Activated CD8-positive, alpha-beta memory T cell treated with anti-CD3 and anti-CD28 coated beads for 1 hour (primary cell): ENCODE measurements at places on chromosomes 2 and 18.

DNA sequence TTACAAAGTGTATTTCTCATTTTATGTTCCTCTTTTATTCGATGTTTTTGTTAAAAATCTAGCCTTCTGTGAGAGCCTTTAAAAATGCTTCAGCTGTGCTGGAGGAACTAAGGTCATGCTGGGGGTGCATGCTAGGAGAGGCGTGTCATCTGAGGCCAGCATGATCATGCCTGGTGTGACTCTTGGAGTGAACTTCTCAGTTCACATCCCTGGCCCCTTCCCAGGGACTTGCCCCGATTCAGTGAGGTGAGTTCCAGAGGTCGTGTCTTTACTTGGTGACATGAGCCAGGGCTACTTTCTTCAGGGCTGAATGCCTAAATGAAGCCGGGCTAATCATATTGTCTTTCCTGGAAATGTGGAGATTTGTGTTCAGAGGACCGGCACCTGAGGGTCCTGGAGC, 264.9 kb downstream of the MREG start:
- no peak for DNase-seq

- no peak for DNase-seq
These were observed 67.3 kb upstream of the ACAA2 start for GRCh38 chr18:49880661-49881060.

- no peak for DNase-seq
These were observed 86.3 kb upstream of the FAM136A start for GRCh38 chr2:70388128-70388527.

- no peak for DNase-seq
These were observed 40.1 kb downstream of the AGPS start for GRCh38 chr2:177432703-177433102.

- DNase-seq, result no peak
These were observed 256.1 kb downstream of the NCKAP5 start for GRCh38 chr2:133312038-133312729.

DNA sequence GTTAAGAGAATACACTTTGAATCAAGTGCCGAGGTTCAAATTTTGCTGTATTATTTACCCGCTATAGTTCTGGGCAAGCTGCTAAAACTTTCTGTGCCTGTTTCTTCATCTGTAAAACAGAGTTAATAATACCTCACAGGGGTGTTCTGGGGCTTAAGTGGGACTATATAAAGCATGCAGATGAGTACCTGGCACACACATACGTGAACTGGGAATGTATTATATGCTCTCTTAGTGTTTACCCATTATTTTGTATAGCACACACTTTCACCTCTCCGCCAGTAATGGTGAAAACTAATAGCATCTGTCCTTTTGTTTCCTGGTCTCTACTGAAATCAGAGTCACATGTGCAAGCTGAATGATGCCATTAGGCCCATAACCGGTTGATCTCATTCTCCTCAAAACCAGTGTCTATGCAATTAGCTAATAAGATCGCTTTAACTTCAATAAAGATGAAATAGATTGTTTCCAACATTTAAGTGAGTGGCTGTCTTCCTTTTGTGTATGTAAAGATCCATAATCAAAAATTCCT, 3.8 kb upstream of the CDKL4 start:
- DNase-seq, result no peak

DNA sequence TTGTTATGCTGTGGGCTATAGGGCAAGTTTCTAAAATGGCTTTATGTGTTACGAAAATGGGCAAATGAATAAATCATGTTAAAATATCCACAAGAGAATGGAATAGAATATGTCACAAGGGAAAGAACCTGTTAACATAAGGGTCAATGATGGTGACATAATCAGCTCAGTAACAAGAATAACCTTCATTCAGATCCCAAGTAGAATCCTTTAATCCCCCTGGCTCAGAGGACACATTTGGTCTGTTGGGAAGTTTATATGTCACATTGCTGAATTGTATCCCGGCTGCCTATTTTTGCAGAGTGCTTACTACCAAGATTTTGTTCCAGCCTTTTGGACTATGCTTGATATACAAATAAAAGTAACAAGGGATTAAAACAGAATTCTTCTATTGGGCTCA, 13.1 kb upstream of the LGALSL start:
- no peak for DNase-seq

GRCh38 chr18:8828798-8829197, 123.4 kb downstream of the MTCL1 start:
- no peak for DNase-seq

GRCh38 chr2:113181258-113182051, 7.7 kb downstream of the PSD4 start:
- no peak for DNase-seq

GRCh38 chr2:109454304-109454703, 159.5 kb downstream of the SEPTIN10 start:
- DNase-seq, result no peak

DNA sequence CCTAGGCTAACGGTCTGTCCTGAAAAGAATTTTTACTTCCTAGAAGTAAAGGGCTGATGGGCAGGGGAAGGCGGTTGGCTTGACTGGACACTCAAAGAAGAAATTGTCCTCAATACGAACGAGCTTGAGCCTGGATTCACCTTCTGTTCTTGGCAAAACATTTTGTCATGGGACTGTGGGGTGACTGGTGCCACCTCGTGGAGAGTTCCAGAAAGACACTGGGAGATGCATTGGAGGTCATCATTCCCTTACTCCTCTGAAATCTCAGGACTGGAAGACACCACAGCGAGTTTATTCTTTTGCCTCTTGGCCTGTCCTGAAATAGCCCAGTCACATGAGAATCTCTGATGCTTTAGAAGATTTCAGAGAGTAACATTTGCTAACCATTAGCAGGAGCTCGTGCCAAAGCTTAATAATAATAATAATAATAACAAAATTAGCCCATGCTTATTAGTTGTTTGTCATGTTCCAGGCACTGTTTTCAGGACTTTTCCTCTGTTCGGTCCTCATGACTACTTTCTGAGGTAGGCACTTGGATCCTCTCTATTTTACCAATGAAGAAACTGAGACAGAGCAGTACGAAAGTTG, 44.5 kb downstream of the TMEM182 start:
- DNase-seq, result no peak

- no peak for DNase-seq
These were observed 233.7 kb upstream of the SPOPL start for GRCh38 chr2:138267902-138268254.

DNA sequence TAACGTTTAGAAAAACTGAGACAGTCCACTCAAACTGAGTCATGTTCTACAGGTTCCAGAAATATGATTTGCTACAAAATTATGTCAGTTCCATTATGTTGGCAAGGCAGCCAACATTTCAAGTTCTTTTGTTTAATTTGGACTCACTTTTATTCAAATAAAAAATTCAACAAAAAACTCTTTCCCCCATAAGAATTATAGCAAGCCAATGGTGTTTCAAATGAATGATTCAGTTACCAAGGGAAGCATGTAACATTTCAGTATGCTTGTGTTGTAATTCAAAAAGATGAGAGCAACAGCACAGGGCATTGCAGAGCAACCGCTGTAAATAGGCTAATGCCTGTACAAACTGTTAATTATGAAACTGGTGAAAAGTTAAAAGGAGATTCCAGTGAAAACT, 140.8 kb downstream of the FIGN start:
- DNase-seq, result no peak

DNA sequence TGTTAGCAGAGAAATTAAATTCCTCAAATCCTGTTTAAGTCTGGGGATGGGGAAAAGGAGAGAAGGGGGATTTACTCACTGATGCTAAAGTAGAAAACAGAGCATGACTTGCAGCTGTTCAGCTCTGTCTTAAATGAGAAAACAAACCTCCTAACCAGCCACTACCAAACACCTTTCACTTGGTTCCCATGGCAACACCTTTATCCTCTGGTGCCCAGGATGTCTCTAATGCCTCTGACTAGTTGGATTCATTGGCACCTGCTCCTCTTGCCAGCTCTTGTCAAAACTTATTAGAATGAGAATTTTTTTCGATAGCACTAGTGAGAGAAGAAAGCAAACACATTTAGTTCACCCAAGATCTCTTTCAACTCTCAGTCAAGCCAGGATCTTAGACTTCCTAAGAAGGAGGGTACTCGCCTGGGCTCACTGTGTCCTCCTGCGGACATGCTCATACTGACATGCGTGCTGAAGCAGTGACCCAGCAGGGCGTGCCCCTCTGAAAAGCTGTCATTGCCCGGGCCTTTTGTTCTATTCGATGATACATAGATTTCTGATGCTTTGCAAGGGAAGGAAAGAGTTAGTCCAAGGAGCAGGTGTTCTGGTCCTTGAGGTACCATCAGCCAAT, 656.0 kb upstream of the CELF4 start:
- DNase-seq, result no peak

DNA sequence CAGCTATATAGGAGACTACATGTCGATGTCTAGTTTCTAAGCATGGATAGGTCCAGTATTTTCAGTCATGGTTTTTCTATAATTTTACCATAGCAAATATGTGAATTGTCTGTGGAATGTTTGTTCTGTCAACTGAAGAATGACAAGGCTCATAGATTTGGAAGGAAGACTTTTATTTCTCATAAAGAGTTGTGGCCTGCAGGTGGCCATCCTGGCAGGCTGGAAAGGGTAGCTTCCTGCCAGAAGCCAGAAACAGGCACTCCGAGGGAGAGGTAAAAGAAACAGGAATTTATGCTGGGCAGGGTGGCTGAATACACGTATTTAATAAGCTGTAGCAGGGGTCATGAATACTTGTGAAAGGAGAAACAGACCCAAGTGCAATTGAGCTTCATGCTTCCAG, 182.1 kb downstream of the PARD3B start:
- no peak for DNase-seq

GRCh38 chr18:28494151-28494550, 317.2 kb upstream of the CDH2 start:
- no peak for DNase-seq

DNA sequence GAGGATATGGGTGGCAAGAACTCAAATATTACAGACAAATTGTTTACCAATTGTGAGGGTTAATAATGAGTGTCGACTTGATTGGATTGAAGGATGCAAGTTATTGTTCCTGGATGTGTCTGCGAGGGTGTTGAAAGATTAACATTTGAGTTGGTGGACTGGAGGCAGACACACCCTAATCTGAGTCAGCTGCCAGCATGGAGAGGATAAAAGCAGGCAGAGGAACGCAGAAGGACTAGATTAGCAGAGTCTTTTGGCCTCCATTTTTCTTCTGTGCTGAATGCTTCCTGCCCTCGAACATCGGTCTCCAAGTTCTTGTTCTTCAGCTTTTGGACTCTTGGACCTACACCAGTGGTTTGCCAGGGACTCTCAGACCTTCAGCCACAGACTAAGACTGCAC, 1503.7 kb downstream of the LRP1B start:
- no peak for DNase-seq

- no peak for DNase-seq
These were observed 315.5 kb upstream of the MYT1L start for GRCh38 chr2:2646433-2647051.

- DNase-seq, result no peak
These were observed 13.6 kb downstream of the HADHA start for GRCh38 chr2:26230806-26231205.
